NCI-H1105 (cell line): ENCODE measurements at places on chromosomes 6 and 20.

- no peak for DNase-seq
These were observed 690 bp downstream of the GDAP1L1 start for GRCh38 chr20:44247586-44248409.

- DNase-seq: no peak
These were observed 25.5 kb upstream of the VEGFA start for GRCh38 chr6:43744491-43744890.

DNA sequence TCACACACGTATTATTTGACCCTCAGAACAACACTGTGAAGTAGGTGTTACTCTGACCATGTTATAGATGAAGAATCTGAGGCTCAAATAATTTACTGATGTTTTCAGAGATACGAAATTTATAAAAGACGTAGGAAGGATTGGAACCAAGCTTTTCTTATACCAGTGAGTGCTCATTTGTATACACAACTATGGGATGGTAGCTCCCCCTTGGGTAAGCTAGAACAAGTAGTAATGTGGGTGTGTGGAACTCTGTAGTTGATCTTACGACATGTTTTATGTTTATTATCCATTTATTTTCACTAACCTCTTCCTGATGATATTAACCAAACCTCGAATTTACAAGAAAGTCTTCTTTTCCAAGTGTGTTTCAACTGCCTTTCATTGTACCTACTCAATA, 248.5 kb downstream of the NKAIN2 start:
- DNase-seq: no peak

DNA sequence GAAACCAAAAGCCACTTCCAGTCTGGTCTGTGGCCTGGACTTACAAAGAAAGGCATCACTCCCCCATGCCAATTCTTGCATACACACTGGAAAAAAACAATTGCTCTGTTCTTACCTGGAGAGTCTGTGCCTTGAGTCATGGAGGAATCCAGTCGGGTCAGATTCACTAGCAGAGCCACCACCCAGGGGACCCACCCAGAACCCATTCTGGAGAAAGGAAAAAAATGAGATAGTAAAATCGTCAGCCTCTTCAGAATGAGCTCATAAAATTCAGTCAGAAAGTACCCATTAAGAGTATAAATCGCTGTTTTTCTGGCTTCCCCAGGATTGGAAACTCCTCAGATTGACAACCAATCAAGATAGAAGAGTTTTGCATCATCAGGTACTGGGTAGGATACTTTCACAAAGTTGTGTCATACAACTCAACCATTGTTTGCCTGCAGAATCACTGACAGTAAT, at the start of gene HLA-DOB:
HLA-DOB (minus strand) TSS at position 257 of the 459 bp plus-strand sequence; CDS start at position 206, 51 bp downstream.
- DNase-seq: no peak

- DNase-seq: no peak
These were observed 77.4 kb upstream of the F13A1 start for GRCh38 chr6:6397842-6398241.

- DNase-seq: peak; percentile 23
These were observed 995 bp downstream of the ZFP64 start for GRCh38 chr20:52190437-52191131.

DNA sequence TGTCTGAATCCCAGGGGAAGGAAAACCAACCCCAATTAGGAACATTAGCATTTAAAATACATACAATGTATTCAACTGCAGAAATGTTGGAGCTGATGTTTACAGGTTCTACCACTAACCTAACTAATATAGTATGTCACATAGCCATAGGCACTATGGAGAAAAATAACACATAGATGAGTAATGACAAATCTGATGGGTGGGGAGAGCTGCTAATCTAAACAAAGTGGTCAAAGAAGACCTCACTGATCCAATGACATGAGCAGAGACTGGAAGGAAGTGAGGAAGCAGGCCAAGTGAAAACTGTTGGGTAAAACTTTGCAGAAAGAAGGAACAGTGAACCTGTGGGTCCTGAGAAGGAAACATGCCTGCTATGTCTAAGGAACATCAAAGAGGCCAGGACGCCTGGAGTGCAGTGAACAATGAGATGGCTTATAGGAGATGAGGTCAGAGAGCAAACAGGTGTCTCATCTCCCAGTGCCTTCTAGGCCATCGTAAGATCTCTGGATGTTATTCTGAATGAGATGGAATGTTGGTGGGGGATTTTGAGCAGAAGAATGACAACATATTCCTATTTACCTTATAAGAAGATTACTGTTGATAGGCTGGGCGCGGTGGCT, 135.7 kb downstream of the ALDH8A1 start:
- no peak for DNase-seq

GRCh38 chr6:52706001-52706400, 35.1 kb downstream of the TMEM14A start:
- no peak for DNase-seq

- no peak for DNase-seq
These were observed 126.0 kb upstream of the AKIRIN2 start for GRCh38 chr6:87828044-87828443.

DNA sequence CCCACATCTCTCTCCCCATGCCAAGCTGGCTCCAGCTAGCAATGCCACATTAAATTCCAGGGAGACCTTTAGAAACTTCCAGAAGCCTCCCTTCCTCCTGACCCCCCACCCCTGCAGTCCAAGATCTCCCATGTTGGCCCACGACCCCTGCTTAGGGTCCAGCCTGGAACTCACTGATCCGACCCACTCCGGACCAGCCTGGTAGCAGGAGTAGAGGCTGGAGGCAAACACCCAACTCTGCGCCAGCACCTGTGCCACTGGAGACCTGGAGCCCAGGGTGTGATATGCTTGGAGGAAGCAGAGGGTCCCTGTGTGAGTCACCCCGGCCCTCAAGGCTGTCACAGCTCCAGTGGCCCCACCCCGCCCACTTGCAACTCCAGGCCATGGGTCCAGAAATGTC, 3.3 kb upstream of the ULBP1 start:
- no peak for DNase-seq

GRCh38 chr6:56517155-56517745, 125.4 kb downstream of the DST start:
- DNase-seq: peak; percentile 64

- DNase-seq: no peak
These were observed 859.8 kb downstream of the MAFB start for GRCh38 chr20:39829256-39829655.

DNA sequence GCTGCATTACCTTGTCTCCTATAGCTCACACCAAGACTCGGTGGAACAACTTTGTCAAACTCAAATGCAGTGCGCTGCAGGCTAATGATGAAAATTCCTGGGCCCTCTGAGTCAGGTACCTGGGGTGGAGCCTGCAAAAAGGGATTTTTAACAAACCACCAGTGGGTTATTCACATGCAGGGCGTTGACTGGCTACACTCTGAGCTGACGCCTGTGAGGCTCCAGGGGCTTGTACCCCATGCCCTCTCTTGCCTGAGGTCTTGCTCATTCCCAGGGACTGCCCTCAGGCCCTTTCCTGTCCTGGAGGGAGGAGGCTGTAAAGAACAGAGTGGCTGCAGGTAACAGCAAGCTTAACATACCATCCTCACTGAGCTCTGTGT, 9.2 kb downstream of the GTSF1L start:
- no peak for DNase-seq

GRCh38 chr20:50815162-50815989, 20.5 kb downstream of the BCAS4 start:
- no peak for DNase-seq

- DNase-seq: no peak
These were observed 453.5 kb upstream of the SULF2 start for GRCh38 chr20:48238781-48239180.

DNA sequence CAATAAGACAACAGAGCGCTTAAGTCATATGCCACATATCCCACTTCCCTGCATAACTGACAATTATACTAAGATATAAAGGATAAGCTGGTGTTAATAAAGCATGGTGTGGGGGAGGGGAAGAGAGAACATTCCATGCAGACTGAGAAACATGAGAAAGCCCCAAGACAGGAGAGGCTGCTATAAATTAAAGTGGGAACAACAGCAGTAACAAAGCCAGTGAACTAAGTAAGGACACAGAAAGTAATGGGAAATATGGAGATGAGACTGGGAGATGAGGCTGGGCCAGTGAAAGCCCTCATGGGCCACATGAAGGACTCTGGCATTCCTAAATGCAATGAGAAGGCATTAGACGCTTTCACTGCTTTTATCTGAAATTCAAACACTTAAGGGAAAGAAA, 41.3 kb downstream of the SESN1 start:
- no peak for DNase-seq

GRCh38 chr6:150001295-150002008, 23.9 kb downstream of the RAET1L start:
- DNase-seq: no peak

DNA sequence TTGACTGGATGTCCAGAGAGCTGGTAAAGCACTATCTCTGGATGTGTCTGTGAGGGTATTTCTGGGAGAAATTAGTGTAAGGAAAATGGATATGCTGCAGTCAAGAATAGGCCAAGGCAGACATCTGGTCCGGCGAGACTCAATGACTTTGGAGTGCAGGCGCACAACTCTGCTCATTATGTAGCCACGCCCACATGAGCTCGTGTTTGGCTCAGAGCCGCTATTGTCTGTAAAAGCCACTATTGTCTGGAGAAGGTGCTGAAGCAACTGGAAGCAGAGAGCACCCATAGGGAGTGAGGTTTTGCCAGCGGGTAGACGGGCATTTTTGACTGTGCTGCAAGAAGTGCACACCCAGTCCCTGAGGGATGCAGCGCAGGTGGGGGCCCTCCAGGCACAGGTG, 305.0 kb upstream of the POU3F2 start:
- DNase-seq: no peak

GRCh38 chr6:165562421-165563090, 100.5 kb downstream of the PDE10A start:
- DNase-seq: no peak

DNA sequence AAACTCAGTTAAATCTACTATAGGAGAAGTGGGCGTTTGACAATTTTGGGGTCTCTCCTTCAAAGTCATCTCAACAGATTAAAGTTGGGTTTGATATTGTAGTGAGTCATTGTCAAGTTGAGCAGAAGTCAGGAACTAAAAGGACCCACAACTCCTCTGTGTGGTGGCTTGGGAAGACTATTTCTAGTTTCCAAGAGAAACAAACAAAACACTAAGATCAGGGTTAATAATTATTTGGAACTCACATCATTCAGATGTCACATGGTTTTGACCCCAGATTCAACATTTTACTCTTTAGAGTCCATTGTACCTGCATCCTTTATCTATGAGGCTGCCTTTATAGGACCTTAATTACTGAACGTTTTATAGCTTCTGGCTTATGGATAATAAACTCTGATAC, 45.3 kb upstream of the TINAG start:
- DNase-seq: no peak

GRCh38 chr20:37327748-37328147, 18.2 kb upstream of the SRC start:
- DNase-seq: no peak

GRCh38 chr6:148263961-148264360, 78.7 kb upstream of the SASH1 start:
- DNase-seq: no peak

- DNase-seq: no peak
These were observed 12.4 kb downstream of the LAMA4 start for GRCh38 chr6:112241820-112242429.

GRCh38 chr6:44190715-44191114, 26.0 kb upstream of the MYMX start:
- DNase-seq: no peak

GRCh38 chr6:134908906-134909516, 40.9 kb downstream of the ALDH8A1 start:
- no peak for DNase-seq

- no peak for DNase-seq
These were observed 42.1 kb upstream of the FOXA2 start for GRCh38 chr20:22626496-22626895.

- DNase-seq: no peak
These were observed 45.2 kb downstream of the NUDT3 start for GRCh38 chr6:34347303-34347702.

DNA sequence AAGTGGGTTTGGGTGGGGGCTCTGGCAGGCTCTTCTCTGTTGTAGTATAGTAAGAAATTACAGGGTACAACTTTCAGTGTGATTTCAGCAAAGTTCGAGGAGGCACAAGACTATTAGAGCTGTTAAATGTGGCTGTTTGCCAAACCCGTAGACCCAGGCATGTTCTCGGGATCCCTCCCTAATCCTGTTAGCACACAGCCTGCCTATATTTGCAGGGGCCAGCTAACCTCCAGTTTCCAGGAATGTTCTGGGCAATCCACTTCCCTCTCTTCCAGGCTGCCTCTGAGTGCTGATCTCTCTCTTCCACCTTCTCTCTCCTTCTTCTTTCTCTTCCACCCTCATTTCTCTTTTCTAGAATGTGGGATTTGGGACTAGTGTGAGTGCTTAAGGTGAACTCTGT, 34.8 kb upstream of the ZFP64 start:
- no peak for DNase-seq

DNA sequence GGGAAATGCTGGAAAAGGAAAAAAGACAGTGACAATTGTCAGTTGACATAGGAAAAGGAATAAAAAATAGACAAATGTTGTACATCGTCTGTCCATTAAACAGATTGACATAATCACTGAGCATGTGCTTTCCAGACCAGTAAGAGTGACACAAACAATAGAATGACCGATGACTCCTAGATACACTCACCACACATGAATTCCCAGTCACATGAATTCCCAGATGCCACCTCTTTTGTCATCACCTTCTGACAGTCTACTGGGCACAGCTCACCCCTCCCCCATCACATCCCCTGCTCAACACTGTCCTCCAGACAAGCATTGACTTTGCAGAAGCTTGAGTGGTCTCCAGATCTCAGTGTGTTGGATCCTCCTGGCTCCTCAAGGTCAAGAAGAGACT, 25.9 kb downstream of the POM121L2 start:
- no peak for DNase-seq

GRCh38 chr6:11232770-11233626, 530 bp upstream of the NEDD9 start:
- peak; percentile 50 for DNase-seq

DNA sequence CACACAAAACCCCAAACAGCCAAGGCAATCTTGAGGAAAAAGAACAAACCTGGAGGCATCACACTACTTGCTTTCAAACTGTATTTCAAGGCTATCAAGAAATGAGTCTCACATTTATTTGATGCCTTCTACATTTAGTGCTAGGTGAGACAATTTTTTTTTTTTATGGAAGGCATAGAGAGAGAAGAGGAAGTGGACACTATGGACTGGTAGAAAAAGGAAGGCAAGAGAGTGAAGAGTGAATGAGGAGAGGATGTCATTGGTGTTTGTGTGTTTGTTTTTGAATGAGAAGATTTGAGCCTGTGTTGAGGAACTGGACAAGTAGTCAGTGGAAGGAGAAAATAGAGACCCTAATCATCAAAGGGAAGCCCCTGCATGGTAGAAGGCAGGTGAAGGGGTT, 182.0 kb upstream of the JAG1 start:
- DNase-seq: no peak

GRCh38 chr20:23094927-23095326, 8.8 kb upstream of the CD93 start:
- DNase-seq: no peak

DNA sequence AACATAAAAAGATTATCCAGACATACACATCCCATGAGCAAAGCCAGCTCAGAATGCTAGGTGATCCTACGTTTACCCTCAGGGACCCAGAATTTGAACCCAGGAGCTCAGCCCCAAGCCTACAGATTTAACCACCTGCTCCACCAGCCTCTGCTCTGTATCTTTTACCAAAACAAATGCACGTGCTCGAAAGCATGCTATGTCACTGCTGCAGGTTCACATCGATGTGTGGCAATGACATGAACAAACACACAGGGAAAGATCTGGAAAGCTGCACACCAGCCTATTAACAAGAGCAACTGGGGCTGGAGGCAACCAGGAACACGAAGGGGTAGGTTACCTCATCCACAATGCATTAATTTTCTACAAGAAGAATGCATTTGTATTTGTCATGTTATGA, 32.1 kb downstream of the PREX1 start:
- no peak for DNase-seq
